Stimulated activated CD4-positive, alpha-beta T cell treated with anti-CD3 and anti-CD28 coated beads, Interleukin-4, amount 100 ng/mL, for 4 hours (primary cell): ENCODE measurements at places on chromosomes 4 and X.

DNA sequence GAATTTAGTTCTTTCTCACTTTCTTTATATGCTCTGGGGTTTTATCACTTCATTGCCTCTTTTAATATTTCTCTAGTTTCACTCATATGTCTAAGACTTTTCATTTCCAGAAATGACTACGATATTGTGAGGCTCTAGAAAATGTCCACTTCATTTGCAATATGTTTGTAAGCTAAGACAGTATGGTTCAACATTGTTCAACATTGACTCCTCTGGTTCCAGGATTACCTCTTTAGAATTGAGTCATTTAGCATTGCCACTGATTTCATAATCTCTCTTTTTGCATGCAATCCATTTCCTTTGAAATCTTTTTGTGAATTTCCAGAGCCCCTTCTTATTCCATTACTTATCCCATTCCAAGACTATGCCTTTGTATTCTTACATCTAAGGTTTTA, 32.3 kb downstream of the BBS12 start:
- DNase-seq, result no peak

DNA sequence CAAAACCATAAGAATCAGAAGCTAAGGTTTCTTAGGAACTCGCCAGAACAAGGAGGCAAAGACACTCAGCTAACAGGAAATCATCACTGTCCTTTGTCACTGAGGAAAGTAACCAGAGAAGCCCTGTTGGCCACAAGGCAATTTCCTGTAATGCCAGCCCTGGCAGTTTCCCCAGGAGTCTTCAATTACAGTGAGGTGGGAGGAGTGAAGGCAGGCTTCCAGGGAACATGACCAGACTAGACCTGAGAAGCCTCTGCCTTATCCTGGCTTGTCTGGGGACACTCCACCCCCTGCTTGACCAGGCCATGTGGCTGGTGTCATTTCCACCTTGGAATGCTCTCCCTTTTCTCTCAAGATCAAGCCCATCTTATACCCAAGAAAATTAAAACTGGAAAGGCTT, 125.3 kb downstream of the COL4A6 start:
- DNase-seq, result no peak

DNA sequence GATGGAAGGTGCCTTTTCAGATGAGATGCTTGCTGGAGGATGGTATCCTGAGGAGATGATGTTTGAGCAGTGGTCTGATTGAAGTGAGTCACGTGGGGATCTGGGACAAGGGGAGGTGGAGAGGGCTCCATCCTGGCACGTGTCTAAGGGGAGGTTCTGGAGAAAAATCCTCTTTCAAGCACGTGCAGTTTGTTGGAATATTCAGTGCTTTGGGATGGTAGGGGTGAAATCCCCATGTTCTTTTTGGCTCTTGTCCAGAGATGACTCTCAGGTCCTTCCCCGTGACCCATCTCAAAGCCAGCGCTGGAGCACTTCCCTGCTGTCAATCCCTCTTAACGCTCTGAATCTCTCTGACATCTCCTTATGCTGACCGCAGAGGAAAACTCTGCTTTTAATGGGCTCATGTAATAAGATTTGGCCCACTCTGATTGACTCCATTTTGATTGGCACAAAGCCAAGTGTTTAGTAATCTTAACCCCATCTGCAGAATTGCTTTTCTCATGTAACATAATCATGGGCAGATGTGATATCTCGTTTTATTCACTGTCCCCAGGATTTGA, 10.8 kb upstream of the KLKB1 start:
- no peak for DNase-seq

DNA sequence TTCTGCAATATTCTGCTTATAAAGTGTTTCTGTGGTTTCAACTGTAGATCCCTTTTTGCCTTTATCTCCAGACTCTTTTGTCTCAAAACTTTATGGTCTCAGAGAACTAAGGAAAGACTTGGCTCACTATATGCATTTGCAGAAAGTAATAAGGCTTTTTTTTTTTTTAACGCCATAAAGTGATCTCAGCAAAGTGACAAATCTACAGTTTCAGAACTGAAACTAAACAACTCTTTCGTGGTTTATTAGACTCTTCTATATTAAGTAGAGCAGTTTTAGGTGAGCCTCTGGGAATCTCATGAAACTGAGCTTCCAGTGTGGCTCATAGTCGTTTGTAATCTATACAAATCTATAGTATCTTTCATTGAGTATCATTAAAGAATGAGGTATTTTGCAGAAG, 15.3 kb downstream of the ATP7A start:
- no peak for DNase-seq

DNA sequence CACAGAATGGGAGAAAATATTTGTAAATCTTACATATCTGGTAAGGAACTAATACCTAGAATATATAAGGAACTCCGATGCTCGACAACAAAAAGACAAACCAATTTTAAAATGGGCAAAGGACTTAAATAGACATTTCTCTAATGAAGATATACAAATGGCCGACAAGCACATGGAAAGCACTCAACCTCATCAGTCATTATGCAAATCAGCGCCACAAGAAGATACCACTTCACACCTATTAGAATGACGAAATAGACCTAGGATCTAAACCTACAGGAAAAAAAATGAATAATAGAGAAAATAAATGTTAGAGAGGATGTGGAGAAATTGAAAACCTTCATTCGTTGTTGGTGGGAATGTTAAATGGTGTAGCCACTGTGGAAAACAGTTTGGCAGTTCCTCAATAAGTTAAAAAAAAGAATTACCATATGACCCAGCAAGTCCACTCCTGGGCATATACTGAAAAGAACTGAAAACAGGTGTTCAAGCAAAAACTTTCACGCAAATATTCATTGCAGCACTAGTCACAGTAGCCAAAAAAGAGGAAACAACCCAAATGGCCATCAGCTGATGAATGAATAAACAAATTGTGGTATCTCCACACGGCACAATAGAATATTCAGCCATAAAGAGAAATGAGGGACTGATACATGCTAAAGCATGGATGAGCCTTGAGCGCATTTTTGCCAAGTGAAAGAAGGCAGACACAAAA, 57.3 kb upstream of the WDR19 start:
- DNase-seq, result no peak

DNA sequence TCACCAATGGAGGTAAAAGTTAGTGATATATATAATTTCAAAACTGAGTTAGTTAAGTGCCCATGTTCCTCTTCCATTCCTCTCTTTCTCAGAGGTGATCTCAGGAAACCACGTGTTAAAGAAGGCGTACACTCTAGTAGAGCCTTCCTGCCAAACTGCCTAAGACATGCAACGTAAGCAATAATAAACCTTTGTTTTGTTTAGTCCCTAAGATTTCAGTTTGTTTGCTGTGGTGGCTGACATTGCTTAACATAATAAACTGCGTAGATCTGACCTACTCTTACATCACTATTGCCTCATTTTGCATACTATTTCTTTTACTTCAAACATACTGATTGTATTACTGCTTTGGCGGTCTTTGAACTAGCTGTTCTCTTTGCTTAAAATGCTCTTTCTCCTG, 99.2 kb downstream of the JADE1 start:
- no peak for DNase-seq

DNA sequence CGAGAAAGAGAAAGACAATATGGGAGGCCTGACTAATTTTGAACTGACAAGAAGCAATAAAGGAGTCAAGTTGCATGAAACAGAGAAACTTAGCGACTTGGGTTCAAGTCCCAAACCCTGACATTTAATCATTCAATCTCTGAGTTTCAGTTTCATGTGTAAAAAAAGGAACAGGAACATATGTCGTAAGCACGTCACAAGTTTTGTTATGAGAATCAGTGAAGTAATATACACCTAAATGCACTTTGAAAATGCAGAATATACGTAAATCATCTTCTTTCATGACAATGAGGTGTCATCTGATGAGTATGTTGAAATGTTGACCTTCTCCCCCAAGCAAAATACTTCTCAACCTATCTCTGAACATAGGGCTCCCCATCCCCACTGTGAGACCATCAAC, 10.4 kb downstream of the ACOT9 start:
- DNase-seq, result no peak

- DNase-seq, result no peak
These were observed 33.1 kb downstream of the STPG2 start for GRCh38 chr4:98110214-98110613.

DNA sequence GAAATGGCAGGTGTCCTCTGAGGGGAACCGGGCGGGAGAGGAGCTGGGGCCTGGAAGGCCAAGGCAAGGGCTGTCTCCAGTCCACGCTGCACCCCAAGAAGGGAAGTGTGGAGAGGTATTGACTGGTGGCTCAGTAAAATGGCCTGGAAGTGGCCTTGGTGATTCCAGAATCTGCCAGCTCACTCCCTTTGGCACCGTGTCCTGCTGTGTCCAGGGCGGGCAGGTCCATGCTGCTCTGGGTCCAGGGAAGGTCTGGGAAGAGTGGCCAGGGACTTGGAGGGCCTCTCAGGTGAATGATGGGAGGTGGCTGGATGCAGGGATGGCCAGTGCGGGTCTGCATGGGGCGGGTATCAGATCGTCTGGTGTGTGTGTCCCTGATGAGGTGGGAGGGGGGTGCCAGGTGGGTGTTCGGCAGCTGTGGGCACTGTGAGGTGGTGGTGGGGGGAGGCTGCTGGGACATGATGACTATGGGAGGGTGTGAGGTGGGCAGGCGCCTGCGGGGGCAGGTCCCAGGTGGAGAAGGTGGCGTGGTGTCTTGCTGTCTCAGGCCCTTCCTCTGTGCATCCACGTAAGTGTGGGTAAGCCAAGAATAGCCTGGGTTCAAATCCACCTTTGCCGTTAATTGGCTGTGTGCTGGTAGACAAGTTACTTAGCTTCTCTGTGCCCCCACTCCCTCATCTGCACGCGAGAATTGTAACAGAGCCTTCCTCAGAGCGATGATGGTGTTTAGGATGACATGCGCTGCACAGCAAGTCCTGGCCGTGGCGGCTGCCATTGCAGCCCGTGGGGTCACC, 17.7 kb downstream of the RGS12 start:
- DNase-seq, result no peak

DNA sequence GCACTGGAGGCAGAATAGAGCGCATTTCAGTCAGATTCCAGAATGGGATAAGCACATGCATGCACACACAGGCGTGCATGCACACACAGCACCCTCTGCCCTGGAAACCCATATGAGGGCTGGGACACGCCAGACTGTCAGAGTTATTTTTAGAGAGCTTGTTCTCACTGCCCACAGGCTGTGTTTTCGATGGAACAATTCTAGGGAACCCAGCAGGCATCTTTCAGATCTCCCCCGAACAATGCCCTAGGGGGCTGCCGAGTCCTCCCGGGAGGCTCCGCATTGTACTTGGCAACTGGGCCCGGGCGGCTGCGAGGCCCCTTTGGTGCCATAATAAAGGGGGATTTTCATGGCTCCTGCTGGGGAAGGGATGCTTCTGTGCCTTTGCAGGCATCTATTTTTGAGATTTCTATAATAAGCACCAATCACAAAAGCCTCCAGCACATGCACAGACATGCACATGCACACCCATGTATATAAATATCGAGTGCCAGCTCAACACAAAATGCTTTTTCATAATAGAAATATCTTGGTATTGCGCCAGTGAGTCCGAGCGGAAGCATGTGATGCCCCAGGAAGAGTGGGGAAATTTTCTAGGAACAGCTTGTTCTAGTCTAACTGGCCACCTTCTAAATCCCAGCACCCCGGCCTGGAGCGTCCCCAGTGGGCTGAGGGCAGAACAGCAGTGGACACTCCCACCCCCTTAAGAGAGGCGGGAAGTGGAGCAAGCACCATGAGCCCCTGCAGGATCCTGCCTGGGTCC, 88.5 kb downstream of the PHKA2 start:
- no peak for DNase-seq

GRCh38 chr4:139984471-139984870, 169.5 kb downstream of the MAML3 start:
- DNase-seq, result no peak

- no peak for DNase-seq
These were observed 2.1 kb upstream of the DHRSX start for GRCh38 chrX:2502668-2503519.

DNA sequence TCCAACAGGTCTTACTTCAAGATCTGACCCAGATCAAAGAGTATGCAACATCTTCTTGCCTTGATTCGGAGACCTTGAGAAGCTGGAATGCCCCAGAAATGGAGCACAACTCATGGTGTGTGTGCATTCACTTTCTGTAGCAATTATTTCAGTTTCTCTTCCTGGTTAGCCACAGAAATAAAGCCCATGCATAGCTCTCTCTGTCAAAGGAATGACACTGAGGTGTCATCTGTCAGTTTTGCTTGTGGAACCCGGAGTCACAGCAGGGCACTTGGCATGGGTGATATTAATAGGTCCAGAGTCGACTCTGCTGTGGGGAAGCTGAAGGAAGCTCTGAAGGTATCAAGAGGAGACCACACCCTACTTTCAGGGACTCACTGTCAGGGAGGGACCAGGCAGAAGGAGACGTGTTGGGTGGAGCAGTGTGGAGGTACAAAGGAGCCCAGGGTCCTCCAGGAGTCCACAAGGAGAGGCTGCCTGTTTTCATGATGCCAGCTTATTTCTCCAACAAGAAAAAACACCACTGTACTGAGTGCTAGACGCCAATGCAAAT, 10.7 kb downstream of the CLNK start:
- no peak for DNase-seq
